ENCODE measurements at places on chromosomes 3 and 15.

DNA sequence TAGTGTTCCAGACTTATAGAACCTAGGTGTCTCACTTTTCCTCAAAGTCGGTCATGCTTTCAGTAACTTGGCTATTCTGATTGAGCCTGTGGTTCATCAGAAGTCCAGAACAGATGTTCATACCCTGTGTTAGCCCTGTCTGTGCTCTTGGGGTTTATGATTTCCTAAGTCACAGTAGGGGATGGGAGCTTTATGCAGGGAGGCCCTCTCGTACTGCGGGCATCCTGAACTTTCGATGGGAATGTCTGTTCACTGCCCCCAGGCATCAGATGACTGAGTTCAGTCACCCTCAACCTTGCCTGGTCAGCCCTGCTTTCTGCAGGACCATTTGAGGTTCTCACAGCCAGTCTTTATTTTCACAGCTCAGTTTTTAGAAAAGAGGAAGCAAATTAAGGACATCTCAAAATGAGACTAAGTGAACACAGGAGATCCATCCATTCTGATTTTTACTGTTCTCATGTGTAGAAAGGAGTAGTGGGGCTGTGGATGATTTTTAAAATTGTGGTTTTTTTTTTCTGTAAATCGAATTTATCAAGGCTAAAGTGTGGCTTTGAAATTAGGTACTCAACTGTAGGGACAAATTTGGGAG is 71.3 kb downstream of the CMTM8 start:
- no peak for DNase-seq

DNA sequence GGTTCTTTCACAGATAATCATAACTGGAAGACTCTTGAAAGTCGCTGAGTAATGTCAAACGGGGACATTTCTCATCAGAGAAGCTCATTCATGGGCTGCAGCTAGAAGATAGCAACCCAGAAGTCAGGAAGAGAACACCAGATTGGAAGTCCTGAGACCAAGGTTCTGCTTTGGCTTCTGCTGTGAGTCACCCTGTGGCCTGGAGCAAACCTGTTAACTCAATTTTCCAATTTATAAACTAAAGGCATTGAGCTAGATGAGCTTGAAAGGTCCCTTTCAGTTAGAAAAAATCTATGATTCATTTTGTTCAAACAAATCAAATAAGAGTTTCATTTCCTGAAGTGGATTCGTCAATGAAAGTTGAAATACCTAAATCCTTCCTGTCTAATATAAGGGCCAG is 402.2 kb downstream of the EPHB1 start:
- DNase-seq: no peak

DNA sequence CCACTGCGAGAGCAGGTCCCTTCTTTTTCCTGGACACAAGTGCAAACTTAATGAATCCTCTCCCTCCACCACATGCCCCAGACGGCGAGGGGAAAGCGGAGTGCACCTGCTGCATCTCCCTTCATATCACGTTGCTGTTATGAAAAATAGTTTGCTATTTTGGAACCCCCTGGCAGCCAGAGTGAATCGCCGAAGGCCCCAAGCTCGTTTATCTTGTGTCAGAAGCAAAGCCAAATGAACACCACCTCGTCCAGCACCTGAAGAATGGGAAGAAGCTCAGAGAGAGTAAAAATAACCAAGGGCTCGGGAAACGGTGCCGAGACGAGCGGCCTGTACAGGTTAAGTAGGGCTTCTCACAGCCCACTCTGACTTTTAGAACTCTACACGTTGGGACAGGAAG is 394.6 kb upstream of the RORA start:
- DNase-seq: no peak

- no peak for DNase-seq
Observed at GRCh38 chr3:149688122-149688757, 30.4 kb upstream of the WWTR1 start.

GRCh38 chr15:47607695-47608094 is 109.6 kb upstream of the SEMA6D start:
- DNase-seq: no peak

GRCh38 chr3:168051531-168052471 is 43.9 kb downstream of the GOLIM4 start:
- DNase-seq: no peak

GRCh38 chr3:4904811-4905695 is 74.2 kb upstream of the BHLHE40 start:
- DNase-seq: no peak

GRCh38 chr3:175861916-175862315 is 1002.8 kb downstream of the NAALADL2 start:
- no peak for DNase-seq

GRCh38 chr15:40080104-40080503 is 28.6 kb downstream of the BMF start:
- DNase-seq: no peak

GRCh38 chr3:108031895-108032294 is 58.9 kb downstream of the CD47 start:
- DNase-seq: no peak

- no peak for DNase-seq
Observed at GRCh38 chr3:154684021-154684420, 254.0 kb upstream of the GPR149 start.

Measured in stimulated activated CD4-positive, alpha-beta T cell treated with anti-CD3 and anti-CD28 coated beads, Interleukin-2, amount 100 ng/mL, for 24 hours (primary cell).